ENCODE measurements at places on chromosomes 2 and 18.

GRCh38 chr2:217846321-217846743, 156.5 kb downstream of the TNS1 start:
- DNase-seq = no peak

- DNase-seq = no peak
Observed at GRCh38 chr2:175567435-175568061, 386.0 kb upstream of the ATP5MC3 start.

DNA sequence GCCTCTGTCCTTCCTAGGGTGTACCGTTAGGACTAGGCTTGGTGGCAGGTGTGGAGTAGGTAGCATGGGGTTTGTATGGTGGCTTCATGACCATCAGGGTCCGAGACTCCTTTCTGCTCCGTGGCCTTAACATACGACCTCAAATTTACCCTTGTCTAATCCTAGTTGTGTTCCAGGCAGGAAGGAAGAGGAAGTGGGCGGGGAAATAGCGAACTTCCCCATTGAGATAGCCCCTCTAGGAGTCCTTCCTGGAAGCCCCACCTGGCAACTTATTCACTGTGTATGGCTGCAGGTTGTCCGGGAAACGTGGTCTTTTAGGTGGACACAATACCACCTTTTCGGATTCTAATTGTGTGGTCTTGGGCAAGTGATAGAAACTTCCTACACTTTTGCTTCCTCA, 9.3 kb downstream of the CD8A start:
- no peak for DNase-seq

DNA sequence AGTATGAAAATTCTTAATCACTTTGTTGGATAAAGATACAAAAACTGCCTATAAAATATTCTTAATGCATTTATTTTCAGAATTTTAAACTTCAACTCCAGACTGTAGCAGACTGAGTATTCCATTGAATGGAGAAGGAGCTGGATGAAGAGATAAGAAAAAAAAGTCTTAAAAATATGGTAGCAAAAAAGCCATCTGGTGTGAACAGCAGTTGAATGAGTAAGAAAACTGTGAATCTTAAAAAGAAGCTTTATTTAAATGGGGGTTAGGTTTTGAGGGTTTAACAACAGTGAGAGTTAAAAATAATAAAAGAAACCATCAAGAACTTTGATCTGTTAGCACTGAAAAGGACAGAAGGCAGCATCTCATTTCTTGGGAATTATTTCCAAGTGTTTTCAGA, 91.5 kb downstream of the KCNH7 start:
- DNase-seq = no peak

DNA sequence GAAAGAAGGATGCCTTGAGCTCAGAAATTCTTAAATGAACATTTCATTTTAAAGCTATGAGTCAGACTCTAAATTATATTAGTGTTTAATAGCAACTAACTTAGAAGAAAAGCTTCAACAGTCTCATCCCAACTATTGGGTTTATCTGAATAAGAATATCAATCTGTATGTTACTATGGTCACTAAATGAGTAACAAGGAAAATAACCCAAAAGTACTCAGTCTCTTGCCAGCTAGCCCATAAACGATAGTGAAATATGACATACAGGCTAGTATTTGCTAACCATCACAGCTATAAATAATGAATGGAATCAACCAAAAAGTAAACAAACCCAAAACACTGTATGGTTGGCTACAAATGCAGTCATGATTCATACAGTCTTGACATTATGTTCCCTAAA, 174.9 kb downstream of the RAB3GAP1 start:
- DNase-seq = no peak

DNA sequence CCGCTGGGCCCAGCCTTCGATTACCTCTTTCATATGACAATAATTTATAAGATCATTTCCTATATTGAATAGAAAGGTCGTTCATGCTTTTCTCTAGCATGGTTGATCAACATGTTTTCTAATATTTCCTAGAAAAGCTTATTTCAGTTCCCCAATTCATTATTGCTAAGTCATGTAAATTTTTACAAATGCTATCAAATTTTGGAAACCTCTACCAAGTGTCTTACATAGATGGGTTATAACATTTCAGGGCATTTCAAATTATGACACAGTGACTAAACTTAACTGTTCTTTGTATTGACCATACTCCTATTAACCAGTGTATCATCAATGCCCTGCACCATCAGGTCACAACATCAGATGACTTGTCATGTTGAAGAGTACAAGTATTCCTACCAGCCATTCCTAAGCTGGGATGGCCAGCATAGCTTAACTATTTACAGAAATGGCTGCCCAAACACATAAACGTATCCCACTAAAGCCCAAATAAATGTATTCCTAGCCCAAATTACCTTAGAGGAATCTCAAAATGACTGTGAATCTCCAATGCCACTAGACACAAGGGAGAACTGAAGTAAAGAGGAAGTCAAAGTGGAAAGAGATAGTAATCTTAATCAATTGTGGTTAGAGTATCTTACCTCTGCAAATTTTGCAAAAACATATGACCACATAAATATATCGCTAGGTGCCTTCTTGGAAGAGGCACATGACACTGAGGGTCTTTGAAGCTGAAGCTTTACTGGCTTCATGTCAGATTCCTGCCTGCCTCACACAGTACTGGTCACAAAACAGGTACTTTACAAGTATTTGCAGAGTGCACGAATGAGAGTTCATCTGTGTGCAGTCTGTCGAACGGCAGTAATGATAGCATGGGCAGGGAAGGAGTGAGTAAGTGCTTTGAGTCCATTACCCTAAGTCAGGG, 87.3 kb upstream of the TLK1 start:
- no peak for DNase-seq

DNA sequence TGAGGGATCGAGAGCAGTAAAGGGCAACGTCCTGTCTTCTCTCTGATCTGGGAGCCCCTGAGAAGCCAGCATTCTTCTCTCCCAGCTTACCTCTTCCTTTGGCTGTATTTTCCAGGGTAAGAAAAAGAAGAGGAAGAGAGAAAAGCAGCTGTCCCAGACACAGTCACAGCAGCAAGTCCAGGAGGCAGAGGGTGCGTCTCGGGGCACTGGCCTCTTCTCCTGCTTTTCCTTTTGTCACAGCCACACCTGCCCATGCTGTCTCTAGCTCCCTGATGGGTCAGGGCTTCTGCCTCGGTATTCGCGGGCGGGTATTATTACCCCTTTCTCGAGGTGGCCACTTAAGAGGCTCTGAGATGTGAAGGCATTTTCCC, 20.3 kb downstream of the TGOLN2 start:
- no peak for DNase-seq

DNA sequence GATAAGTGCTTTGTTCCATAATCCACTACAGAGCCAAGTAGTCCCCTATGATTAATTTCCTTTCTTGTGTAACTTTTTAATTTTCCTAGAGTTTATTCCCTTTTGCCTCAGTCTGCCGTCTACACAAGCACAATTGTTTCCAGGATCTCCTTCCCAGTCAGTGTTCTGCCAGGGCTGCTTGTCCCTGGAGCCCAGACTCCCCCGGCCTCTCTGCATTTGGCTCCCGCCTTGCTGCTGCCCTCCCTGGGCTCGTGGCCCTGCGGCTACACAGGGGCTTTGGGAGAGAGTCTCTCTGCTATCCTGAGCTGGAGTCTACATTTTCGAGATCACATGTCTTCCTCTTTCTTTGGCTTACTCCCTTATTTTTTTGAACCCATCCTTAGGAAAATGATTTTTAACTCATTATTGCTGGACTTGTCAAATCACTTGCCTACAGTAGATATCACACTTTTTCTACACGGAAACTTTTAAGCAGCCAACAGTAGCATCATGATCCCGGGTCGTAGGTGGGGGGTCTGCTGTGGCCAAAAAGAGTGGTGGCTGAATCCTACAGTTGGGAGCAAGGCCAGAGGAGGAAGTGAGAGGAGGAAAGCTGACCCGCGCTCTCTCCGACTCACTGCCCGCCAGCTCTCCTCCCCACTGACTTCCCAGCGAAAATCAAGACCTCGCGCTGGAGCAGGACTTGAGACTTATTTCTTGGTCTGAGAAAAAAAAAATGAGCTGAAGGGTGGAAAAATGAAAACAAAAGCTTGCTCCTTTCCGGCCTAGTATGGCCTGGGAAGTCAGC, 9.4 kb downstream of the FBLN7 start:
- no peak for DNase-seq

- no peak for DNase-seq
Observed at GRCh38 chr18:33875029-33875565, 297.1 kb downstream of the ASXL3 start.

DNA sequence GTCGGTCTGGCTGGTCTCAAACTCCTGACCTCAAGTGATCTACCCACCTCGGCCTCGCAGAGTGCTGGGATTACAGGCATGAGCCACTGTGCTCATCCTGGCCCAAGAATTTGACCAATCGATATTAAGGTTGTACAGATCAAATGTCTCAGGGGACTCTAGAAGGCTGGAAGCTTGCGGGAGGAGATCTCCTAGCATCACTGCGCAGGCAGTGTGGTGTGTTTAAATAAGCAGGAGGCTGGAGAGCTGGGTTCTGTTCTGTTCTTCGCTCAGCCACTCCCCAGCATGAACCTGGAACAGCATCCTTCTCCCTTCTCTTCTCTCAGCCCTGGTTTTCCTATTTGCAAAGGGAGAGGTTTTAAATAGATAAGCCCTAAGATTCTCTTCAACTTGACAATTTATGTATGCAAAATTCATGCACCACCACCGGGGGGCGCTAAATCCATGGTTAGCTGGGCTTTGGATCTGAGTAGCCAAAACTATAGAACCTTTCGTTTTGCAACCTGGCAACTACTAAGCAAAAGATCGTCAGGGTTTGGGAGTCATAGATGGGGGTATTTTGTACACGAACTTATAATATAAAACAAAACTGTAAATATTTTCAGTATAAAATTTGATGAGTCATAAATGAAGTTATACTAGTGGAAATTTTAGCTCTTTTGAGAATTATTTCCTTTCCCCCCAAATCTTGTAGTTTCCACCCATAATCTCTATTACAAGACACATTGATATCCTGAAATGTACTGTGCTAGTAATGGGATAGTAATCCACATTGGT, 60.6 kb downstream of the SLC16A14 start:
- DNase-seq = no peak

- DNase-seq = no peak
Observed at GRCh38 chr2:180618570-180618969, 361.8 kb upstream of the UBE2E3 start.

DNA sequence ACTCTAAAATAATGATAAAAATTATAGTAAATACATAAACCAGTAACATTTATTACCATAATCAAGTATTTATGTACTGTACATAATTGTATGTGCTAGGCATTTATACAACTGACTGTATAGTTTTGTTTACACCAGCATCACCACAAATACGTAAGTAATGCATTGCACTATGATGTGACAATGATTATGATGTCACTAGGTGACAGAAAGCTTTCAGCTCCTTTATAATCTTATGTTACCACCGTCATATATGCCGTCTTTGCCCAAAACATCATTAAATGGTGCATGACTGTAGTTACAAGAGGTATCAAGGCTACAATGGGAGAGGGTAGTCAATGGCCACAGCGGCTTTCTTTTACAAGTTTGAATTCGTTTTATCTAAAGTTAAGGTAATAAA, 60.1 kb downstream of the ICOS start:
- no peak for DNase-seq

DNA sequence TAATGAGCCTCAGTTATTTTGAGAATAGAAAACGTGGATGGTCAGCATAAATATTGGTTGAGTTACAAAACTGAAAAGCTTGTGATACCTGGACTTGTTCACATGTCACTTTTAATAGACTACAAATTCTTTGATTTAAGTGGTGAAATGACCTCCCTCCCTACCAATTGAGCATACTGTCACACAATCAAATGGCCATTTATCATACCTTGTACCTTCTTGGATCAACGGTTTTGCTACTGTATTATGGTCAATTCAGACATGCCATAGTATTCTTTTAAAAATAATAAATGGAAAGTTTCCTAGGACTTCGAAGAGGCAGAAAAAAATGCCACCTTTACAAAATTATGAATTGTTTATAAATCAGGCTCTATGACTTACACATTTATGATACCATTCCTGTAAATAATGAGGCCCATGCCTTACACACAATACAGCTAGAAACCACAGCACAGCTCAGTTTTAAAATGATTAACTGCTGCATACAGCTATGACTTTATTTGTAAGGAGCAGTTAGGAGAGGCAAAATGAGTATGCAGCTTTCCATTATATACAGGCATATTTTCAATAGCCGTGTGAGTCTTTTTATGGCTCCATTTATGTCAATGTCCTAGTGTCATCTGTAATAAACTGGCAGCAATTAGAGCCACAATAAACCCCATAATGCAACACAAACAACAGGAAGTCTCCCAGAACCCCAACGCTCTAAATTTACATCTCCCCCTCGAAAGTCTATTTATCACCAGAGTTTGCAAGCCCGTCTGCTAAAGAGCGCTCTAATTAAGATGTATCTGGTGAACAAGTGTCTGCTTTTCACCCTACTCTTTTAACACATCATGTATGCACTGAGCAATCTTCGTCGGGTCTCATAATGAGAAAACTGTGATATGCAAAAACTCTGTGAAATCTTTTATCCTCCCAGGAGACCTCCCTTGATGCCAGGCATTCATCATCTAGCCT, 176.1 kb downstream of the ZNF521 start:
- DNase-seq = no peak

DNA sequence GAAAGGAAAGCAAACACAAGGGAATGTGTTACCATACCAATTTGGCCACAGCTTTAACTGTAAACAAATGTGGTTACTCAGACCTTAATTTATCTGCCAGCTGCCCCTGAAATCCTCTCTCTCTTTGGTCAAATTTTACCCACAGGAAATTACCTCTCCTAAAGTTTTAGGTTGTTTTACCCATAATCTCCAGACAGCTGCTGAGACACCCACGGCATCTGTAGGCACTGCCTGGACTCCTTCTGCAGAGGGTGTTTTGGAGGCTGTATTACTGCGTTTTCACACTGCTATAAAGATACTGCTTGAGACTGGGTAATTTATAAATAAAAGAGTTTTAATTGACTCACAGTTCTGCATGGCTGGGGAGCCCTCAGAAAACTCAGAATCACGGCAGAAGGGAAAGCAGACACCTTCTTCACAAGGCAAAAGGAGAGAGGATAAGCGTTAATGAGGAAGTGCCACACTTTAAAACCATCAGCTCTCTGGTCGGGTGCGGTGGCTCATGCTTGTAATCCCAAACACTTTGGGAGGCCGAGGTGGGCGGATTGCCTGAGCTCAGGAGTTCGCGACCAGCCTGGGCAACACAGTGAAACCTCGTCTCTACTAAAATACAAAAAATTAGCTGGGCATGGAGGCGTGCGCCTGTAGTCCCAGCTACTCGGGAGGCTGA, 677.5 kb upstream of the FSHR start:
- no peak for DNase-seq

DNA sequence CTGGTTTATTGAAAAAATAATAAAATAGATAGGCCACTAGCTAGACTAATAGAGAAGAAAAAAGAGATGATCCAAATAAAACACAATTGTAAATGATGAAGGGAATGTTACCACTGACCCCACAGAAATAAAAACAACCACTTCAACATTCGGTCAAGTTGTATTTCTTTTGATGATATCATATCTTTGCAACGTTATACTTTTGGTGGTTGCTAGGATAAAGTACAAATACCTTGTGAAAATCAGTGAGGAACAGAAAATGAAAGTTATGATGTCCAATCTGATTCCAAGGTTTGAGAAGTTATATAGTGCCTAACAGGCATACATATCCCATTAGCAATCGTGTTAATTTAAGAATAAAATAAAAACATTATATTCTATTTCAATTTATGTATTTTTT, 6.6 kb upstream of the ASNSD1 start:
- no peak for DNase-seq

GRCh38 chr2:67346718-67347407, 50.3 kb upstream of the ETAA1 start:
- no peak for DNase-seq
